ENCODE measurements at places on chromosomes 7 and 10. TPM values are rescaled to one million over a fixed set of nuclear protein-coding genes. Genes with fewer than 3 reads are reported as not detected.

GDF2 gene
- not detected for total RNA-seq

GRCh38 chr7:20484356-20484755 is 131.1 kb upstream of the ABCB5 start:
- no peak for DNase-seq

DNA sequence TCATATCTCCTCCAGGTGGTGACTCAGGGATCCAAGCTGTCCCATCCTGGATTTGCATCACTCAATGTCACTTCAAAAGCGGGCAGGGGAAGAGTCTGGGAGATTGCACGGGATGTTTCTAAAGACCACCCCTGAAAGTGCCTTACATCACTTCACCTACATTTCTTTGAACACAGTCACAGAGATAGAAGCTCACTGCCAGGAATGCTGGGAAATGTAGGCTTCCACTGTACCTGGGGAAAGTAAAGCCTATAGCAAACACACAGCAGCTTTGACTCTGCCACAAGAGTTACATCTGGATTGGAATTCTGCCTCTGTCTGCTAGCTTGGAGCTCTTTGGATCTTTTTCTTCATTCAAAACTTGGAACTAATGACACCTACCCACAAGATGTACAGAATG is 300.9 kb downstream of the WDR11 start:
- no peak for DNase-seq

SORBS1 gene
- 123 TPM for total RNA-seq

GRCh38 chr10:119323085-119324016 is 116.0 kb downstream of the GRK5 start:
- DNase-seq, result no peak

GRCh38 chr10:69742928-69743602 is 58.6 kb upstream of the COL13A1 start:
- no peak for DNase-seq

DNA sequence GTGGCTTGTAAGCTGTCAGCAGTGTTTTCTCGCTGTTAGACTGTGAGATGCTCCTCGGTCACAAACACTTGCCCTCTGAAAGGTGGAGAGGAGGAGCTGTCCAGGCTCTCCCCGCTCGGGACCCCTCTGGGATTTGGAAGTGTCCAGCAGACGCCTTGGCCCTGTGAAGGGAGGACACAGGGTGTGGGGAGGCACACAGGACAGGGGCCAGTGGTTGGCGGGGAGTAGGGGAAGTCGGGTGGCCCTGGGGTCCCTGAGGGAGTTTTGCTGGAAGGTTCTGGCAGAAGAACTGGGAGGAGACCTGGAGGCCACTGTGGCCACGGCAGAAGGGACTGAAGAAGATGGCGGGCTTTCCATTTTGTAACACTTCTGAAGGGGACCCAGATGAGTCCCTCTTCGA is 47.2 kb upstream of the DPYSL4 start:
- no peak for DNase-seq

DNA sequence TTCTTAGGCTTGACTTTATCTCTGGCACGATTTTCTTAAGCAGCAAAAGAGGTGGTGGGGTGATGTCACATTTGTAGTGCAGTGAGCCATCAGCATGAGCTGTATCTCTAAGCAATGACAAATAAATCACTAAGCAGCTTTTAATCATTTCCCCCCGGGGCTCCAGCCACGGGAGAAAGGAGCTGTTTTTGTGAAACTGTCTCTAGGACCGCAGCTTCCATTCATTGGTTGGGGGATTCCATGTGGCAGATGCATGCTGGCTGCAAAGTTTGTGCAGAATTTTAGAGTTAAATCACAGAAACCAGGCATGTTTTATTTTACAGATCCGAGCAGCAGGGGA is 464 bp downstream of the KIAA1217 start:
- DNase-seq, result no peak

CTNNA3 gene
- total RNA-seq, result 1.7 TPM

AGAP5 gene
- 6.6 TPM for total RNA-seq

DNA sequence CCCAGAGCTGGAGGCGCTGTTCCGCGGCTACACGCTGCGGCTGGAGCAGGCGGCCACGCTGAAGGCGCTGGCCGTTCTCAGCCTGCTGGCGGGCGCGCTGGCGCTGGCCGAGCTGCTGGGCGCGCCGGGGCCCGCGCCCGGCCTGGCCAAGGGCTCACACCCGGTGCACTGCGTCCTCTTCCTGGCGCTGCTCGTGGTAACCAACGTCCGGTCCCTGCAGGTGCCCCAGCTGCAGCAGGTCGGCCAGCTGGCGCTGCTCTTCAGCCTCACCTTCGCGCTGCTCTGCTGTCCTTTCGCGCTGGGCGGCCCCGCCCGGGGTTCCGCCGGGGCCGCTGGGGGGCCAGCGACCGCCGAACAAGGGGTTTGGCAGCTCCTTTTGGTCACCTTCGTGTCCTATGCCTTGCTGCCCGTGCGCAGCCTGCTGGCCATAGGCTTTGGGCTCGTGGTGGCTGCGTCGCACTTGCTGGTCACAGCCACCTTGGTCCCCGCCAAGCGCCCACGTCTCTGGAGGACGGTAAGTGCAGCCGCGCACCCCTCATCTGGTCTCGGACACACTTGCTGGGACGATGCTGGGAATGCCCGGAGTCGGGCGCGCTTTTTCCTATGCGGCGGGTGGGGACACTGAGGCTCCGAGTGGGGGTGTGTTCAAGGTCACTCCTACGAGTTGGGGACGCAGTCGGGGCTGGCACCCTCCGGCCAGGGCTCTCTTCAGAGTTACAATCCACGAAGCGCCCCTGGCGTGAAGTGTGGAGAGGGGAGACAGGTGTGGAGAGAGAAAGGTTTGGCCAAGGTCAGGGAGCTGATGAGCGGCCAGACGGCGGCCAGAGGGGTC is 717 bp downstream of the ADCY1 start:
- no peak for DNase-seq
